ENCODE measurements at places on chromosomes 2 and 18.

DNA sequence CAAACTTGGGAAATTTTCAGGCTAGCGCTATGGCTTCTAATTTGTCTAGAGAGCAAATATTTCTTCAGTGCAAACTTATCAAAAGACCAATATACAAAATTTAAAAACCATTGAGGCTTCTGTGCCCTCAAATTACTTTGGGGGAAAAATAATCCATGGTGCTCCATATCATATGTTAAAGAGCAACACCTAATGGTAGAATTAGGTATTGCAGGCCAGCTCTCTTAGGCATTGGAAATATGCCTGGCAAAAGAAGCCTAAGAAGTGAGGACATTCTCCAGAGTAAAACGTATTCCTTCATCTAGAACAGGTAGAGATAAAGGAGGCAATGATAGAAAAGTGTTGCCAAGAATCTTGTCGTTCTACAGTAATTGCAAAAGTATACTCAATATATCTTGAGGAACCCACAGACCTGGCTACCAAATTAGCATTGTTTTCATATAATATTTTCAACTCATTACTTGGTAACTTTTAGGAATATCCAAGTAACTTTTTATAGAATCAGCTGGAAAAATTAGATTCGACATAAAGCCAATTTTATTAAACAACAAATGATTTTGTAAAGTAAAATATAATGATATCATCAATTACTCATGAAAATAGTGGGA, 401.1 kb downstream of the BCL11A start:
- no peak for DNase-seq

GRCh38 chr2:176872406-176872805, 340.2 kb upstream of the HNRNPA3 start:
- DNase-seq: no peak

DNA sequence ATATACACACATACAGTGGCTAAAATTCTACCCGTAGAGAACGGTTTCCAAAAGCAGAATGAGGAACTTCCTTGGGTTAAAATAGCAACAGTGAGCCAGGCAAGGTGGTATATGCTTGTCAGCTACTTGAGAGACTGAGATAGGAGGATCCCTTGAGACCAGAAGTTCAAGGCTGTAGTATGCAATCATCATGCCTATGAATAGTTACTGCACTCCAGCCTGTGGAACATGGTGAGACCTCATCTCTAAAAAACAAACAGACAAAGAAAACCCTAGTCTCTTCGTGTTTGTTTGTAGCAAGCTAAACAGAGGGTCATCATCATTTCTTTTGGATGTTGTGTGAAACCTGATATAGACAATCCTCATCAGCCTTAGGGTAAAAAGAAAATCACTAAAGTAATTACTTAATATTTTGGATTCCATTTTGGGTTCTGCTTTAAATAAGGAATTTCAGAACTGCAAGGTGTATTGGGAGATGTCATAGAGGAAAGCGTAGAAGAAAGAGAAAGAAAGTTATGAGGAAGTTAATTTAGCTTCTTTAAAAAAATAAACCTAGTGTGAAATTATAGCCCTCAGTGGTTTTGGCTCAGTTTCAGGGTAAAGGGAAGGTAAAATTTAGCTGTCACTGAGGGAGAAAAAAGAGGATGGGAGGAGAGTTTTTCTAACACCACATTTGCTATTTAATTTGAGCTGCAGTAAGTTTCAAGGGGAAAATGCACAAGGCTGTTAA, 46.5 kb downstream of the PLEK start:
- no peak for DNase-seq

GRCh38 chr2:137179542-137179941, 414.2 kb downstream of the THSD7B start:
- no peak for DNase-seq

- no peak for DNase-seq
Measured at GRCh38 chr2:38390947-38391346, 13.9 kb upstream of the ATL2 start.

DNA sequence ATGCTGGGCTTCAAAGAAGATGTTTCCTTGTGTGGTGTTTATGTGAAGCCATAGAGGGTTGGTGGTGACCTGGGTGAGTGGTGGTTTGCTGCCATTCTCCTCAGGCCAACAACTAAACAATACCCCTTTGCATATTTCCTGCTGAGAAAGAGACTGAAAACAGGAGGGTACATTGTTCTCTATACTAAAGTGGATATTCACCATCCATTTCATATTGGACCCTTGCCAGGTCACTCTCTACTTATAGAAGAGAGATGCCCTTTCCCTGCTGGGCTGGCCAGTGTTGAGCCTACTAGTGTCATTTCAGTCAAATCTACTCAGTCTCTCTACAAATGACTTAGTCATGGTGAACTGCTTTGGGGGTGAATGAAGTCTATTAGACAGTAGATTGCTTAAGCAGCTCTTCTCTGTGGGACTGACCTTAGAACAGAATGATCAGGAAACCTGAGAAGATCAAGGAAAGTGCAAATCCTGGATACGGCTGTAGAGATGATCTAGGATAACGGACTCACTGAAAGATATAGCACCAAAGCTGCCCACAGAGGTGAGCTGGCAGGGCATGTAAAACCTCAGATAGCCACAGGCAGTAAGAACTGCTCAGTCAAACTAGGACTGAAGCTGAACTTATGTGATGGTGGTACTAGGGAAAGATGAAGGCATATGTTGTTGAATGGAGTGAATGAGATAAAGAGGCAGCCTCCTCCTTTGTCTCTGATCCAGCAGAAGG, 154.9 kb downstream of the MYO3B start:
- DNase-seq: no peak

DNA sequence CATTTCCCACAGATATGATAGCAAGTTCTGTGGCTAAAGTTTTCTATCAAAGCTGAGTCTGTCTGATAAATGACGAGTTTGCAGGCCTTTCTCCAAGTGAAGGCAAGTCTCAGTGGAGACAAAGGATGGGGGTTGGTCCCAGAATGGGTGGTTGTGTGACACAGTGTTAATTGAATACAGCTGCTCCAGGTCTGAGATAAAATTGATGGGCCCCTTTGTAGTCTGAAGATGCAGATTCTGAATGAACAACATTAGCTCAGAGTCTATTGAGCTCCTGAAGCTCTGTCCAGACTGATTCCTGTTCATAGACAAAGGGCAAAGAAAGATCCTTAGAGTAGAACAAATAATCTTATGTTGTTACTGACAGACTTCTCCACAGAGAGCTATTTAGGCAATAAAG, 296.9 kb upstream of the CYRIA start:
- DNase-seq: no peak

DNA sequence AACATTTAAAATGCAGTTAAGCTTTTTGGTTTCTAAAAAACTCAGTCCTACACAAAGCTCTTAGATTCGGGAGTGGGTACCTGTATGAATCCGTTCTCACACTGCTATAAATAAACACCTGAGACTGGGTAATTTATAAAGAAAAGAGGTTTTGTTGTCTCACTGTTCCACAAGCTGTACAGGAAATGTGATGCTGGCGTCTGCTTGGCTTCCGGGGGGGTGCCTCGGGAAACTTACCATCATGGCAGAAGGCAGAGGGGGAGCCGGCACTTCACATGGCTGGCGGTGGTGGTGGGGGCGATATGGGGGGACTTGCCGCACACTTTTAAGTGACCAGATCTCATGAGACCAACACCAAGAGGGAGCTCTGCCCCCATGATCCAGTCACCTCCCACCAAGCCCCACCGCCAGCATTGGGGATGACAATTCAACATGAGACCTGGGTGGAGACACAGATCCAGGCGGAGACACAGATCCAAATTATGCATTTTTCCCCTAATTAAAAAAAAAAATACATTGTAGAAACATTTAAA, 222.5 kb downstream of the GBX2 start:
- DNase-seq: no peak

- no peak for DNase-seq
Measured at GRCh38 chr2:84613082-84613481, 96.8 kb downstream of the DNAH6 start.

- DNase-seq: no peak
Measured at GRCh38 chr2:235616885-235617284, 123.0 kb downstream of the AGAP1 start.

GRCh38 chr2:81437456-81438000, 1133.0 kb upstream of the LRRTM1 start:
- DNase-seq: no peak

- DNase-seq: peak; percentile 53
Measured at GRCh38 chr18:9708057-9708433, at the start of gene RAB31. RAB31 (plus strand) TSS chr18:9708301; CDS start chr18:9708406, 105 bp downstream.

GRCh38 chr18:37578886-37579513, 13.4 kb upstream of the CELF4 start:
- DNase-seq: no peak

GRCh38 chr2:129812071-129812470, 167.4 kb upstream of the RAB6C start:
- no peak for DNase-seq

- no peak for DNase-seq
Measured at GRCh38 chr2:46850742-46851141, 64.9 kb downstream of the MCFD2 start.

- no peak for DNase-seq
Measured at GRCh38 chr18:32275221-32275620, 85.4 kb downstream of the MEP1B start.

- no peak for DNase-seq
Measured at GRCh38 chr2:69353360-69353759, 33.7 kb downstream of the GFPT1 start.

GRCh38 chr2:27227501-27227900, 10.3 kb downstream of the CAD start:
- no peak for DNase-seq

- DNase-seq: no peak
Measured at GRCh38 chr2:32772638-32773447, 145.0 kb downstream of the TTC27 start.

DNA sequence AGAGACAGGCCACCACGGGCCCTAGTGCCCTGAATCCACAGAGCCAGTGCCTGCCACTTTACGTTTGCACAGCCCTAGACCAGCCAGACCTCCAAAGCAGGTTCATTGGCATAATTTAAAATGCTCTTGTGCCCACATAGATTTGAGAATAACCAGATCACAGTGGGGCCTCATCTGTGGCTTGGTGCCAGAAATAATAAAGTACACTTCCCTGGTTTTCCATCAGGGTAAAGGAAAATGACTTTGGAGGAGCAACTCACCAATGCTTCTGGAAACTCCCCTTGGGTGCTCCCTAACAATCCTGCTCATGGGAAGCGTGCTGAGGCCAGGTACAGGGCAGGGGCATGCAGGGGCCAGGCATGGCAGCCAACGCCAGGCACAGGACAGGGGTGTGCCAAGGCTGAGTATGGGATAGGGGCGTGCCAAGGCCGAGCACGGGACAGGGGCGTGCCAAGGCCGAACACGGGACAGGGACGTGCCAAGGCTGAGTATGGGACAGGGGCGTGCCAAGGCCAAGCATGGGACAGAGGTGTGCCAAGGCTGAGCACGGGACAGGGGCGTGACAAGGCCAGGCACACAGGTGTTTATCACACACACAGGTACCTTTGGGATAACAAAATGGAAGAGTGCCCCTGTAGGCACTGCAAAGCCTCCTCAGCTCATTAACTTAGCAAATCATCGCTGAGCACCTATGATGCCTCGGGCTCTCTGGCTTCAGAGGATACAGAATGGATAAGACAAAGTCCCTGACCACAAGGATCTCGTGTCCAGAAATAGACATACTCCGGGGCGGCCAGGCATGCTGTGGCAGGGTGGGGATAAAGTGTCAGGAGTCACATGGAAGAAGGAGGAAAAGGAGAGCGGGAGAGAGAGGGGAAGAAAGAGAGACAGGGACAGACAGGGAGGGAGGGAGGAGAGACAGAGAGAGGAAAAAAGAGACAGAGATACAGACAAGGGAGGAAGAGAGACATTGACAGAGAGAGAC, 334.7 kb downstream of the EIPR1 start:
- DNase-seq: no peak

- DNase-seq: no peak
Measured at GRCh38 chr2:77005522-77005921, 516.7 kb downstream of the LRRTM4 start.

DNA sequence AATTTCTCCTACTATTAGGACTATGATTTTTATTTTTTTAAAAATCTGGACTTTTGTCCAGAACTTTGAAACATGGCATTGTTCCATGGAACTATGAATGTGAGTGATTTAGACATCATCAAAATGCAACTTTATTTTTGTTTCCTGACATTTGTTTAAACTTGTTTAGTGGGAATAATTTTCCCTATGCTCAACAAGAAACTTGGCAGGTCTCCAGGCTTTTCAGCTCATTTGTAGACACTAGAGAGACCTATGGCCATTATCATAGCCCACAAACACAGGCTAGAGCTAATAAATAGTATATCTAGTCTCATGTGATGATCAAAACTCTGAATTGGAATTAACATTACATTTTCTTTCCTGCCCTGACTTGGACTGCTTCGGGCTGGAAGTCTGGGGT, 145.1 kb upstream of the CELF4 start:
- DNase-seq: no peak
